Left ventricle myocardium superior (tissue), 1 donor: ENCODE measurements at places on chromosomes 2 and 18.

- DNase-seq = no peak
These were observed 220.1 kb downstream of the HAUS1 start for GRCh38 chr18:46324087-46324955.

- DNase-seq = no peak
These were observed 15.6 kb downstream of the SLC39A10 start for GRCh38 chr2:195672674-195673073.

- no peak for DNase-seq
These were observed 1.4 kb upstream of the REEP1 start for GRCh38 chr2:86338778-86339295.

DNA sequence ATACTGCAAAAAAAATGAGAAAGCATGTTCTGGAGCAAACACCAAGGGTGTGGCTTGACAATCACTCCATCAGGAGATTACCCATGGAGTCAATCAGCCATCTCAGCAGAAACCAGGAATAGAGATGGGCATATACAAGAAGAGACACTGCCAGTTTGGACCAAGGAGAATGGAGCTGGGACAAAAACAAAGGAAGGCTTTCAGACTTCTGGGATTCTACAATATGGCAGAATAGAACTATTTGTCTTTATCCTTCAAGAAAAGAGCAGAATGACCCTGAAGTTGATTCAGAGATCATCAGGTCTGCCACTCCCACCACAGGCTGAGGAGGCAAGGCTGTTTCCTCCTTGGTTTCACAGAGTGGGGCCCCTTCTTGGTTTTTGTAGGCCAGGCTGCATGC is 48.2 kb upstream of the KIF5C start:
- DNase-seq = no peak

DNA sequence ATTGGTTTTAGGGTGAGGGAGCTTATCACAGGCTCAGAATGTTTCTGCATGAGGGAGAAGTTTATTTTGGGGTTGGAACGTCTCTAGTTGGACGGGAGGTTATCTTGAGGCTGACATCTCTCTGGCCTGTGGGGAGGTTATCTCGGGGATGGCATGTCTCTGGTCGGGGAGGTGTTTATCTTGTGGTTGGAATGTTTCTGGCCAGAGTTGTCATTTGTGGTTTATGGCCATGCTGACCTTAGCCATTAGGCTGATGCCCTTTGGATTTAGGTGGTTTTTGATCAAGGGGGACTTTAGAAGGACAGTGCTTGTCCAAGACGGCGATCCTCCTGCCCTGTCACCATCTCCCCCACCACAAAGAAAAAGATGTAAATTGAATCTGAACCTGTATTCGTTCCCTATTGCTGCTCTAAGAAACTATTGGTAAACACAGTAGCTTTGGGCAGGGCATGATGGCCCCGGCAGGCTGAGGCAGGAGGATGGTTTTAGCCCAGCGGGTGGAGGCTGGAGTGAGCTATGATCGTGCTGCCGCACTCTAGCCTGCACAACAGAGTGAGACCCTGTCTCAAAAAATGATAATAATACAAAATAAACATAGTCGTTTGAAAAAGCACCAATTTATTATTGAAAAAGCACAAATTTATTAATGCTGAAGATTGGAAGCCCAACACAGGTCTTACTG is 17.8 kb upstream of the MPPE1 start:
- no peak for DNase-seq

- DNase-seq = no peak
These were observed 289.7 kb upstream of the FSHR start for GRCh38 chr2:49444005-49444404.

GRCh38 chr2:78707776-78708386 is 317.6 kb upstream of the REG3G start:
- DNase-seq = no peak

GRCh38 chr2:170509452-170510193 is 205.5 kb upstream of the SP5 start:
- DNase-seq = no peak

DNA sequence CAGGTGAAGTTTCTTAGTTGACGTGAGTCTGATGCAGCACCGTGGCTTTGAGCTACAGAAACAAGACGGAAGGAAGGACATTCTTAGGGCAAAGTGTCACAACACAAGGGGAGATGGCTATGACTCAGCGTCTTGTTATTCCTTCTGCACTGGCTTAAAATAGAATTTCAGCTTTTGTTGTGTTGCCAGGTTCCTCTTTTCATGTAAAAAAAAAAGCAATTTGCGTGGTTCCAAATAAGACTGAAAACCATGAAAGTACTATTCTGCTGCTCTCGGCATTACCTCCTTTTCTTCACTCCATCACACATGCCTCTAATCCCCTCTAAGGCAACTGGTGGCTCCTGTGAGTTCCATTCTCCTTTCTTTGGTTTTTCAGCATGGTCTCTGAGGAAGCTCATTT is 150.1 kb downstream of the ANTXR1 start:
- DNase-seq = no peak

- no peak for DNase-seq
These were observed 33.6 kb upstream of the CHRNA1 start for GRCh38 chr2:174797781-174798276.

- DNase-seq = no peak
These were observed 299.1 kb upstream of the STON1 start for GRCh38 chr2:48230834-48231233.

DNA sequence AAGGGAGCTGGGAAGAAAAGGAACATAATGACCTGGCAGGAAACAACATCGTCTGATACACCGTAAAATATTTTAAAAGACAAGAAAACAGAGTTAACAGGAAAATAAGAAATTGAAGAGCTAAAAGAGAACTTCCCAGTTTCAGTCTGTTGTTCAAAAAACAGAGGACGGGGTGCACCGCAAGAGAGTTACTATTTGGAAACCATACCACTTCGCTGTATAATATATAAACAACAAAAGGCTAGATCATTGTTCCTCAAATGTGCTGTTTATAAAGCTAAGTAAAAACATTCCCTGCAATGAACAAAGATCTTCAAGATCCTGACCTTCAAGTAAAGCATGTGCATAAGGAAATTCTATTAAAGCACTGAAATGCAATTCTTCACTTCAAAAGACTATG is 2.1 kb downstream of the PPP3R1 start:
- DNase-seq = no peak

GRCh38 chr18:41324020-41324791 is 630.8 kb upstream of the PIK3C3 start:
- DNase-seq = no peak

DNA sequence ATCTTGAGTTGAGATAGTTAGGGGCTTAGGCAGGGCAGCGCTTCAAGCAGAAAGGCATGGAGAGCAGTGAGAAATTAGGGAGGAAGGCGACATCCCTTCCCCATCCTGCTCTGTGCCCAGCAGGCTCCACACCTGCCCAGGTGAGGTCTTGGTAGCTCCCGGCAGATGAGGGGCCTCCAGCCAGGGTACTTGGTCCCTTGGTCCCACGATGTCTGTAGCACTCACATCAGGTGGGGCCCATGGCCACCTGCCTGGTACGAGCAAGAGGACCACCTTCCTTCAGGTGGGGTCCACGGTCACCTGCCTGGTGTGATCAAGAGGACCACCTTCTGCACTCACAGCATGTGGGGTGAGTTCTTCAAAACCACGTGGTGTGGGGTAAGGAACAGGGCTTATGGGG is 91.2 kb downstream of the GALR1 start:
- DNase-seq = no peak

GRCh38 chr2:26887151-26887550 is 39.2 kb downstream of the DPYSL5 start:
- peak; percentile 58 for DNase-seq

- DNase-seq = no peak
These were observed 114.9 kb downstream of the GALNT13 start for GRCh38 chr2:153986488-153987229.

GRCh38 chr2:102012061-102012614 is 20.4 kb downstream of the IL1R2 start:
- DNase-seq = no peak

- no peak for DNase-seq
These were observed 64.6 kb downstream of the OSBPL6 start for GRCh38 chr2:178258916-178259315.

DNA sequence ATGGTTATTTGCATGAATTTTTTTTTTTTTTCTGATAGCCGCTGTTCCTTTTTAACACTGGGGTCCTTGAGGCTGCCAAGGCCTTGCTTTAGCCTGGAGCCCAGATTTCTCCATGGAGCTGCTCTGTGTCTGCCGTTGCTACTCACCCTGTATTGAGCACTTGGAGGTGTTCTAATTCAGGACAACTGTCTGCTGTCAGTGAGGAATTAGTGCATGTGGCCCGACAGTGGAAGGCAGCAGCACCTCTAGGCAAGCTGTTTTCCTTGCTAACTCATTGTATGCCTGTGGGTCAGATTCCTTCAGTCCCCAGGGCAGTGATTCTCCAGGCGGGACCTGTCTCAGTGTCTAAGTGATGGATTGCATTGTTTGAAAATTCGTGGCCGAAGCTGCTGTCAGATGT is 147.7 kb upstream of the DPP10 start:
- DNase-seq = no peak

DNA sequence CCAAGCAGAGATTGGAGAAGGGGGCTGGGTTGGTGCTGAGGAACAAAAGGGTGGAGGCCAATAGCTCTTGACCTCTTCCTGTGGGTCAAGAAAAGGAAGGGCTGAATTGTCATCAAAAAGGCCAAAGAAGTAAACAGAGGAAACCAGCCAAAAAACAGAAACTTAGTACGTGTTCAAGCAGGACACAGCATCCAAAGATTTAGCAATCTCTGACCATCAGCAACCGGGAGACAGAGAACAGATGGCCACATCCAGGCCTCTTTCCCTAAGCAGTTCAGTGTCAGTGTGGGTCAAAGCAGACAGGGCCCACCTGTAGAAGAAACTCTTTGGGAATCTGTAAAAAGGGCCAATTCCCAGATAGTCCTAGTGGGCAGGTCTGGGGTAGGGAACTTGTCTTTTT is 2.9 kb downstream of the DNPEP start:
- DNase-seq = no peak

- peak; percentile 86 for DNase-seq
These were observed 524 bp upstream of the SERTAD2 start for GRCh38 chr2:64654063-64654811.

- no peak for DNase-seq
These were observed 2.2 kb upstream of the ZNF407 start for GRCh38 chr18:74595431-74595830.

GRCh38 chr18:26650310-26651268 is 102.2 kb upstream of the KCTD1 start:
- no peak for DNase-seq

DNA sequence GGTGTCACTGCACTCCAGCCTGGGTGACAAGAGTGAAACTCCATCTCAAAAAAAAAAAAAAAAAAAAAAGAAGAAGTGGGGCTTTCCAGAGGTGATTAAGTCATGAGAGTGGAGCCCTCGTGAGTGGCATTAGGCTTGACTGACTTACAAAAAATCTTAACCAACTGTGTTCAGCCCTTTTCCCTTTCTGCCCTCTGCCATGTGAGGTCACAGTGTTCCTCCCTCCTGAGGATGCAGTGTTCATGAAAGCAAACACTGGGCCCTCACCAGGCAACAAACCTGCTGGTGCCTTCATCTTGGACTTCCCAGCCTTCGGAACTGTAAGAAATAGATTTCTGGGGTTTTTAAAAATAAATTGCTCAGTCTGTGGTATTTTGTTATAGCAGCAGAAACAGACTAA is 37.0 kb upstream of the METTL21A start:
- DNase-seq = no peak

DNA sequence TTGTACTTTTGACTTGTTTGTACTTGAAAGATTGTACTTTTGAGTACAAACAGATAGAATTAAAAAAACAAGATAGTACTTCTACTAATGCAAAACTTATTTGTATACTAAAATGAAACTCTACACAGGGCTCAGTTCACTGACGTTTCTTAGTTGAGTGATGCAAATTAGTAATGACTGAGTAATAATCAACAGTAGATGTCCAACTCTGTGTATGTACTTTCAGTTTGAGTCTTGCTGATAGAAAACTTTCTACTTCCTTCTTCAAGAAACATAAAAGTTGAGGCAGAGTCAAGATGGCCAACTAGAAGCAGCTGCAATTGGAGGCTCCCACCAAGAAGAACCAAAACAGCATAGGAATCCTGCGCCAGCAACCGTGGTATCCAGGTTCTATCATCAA is 585.0 kb downstream of the NR4A2 start:
- DNase-seq = no peak

DNA sequence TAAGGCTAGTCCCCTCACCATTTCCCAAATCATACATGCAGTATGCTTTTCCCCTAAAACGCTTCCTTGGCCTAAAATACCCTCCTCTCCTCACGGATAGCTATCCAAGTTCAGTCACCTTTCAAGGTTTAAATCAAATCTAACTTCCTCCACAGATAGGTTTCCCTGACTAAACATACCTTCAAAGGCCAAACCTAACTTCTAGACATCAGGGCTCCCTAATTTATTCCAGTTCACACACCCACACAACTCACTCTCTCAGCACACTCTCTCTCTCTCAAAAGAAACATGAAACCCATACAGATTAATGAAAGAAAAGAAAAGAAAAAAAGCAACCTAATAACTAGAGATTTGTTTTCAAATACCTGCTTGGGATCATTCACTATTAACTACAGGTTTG is 14.5 kb downstream of the CCDC88A start:
- DNase-seq = no peak

GRCh38 chr2:173785813-173786212 is 179.4 kb downstream of the SP3 start:
- DNase-seq = no peak

DNA sequence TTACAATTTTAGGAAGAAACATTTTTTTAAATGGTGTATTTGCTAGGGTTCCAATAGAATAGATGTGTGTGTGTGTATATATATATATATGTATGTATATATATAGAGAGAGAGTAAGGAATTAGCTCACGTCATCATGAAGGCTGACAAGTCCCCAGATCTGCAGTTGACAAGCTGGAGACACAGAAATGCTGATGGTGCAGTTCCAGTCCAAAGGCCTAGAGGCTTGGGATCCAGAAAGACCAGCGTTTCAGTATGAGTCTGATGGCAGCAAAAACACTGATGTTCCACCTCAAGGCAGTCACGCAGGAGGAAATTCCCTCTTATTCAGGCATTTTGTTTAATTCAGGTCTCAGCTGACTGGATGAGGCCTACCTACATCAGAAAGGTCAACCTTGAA is 386.8 kb downstream of the PTH2R start:
- DNase-seq = no peak

DNA sequence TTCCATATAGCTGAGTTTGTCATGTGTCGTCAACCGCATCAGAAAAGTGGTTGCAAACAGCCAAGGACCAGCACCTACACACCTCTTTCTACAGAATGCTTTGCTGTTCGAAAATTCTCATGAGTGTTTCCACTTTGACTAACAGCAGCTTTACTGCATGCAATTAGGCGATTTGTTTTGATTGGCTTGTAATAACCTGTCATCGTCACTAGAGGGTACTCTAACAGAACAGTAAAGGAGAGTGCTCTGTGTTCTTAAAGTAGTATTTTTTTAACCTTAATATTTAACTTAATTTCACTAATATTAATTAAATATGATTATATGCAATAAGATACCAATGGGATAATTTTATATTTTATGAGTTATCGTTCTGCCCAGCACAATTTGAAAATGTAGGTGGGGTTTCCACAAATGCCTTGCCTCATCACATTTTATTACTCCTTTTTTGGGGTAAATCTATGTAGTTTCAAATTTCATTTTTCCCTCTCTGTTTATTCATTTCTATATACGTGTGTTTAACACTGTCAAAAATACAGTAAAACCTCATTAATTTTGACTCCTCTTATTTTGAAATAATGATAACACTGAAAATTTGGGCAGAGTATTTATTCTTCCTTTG is 502.2 kb downstream of the NRXN1 start:
- DNase-seq = no peak
